LHCN-M2 (cell line): ENCODE measurements at places on chromosomes 7 and 10. TPM values are rescaled to one million over a fixed set of nuclear protein-coding genes. Genes with fewer than 3 reads are reported as not detected.

DNA sequence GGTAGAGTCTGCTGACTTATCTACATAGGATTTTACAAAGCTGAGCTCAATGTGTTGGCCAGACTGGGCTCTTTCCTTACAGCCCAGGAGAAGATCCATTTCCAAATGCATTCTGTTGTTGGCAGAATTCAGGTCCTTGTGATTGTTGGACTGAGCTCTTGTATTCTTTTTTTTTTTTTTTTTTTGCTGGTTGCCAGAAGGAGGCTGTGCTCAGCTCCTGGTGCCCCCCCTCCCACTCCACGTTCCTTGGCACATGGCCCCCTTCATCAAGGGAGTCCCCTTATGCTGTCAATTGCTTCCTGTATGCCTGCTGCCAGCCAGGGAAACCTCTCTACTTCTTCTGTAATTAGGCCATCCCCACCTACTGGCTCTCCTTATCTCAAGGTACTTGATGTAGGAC is 518.1 kb upstream of the AKR1E2 start:
- DNase-seq: no peak

- DNase-seq: no peak
These were observed 123.6 kb upstream of the PPP2R2D start for GRCh38 chr10:131777162-131777561.

The ALOX5 gene
- total RNA-seq: not detected in 2 replicates

DNA sequence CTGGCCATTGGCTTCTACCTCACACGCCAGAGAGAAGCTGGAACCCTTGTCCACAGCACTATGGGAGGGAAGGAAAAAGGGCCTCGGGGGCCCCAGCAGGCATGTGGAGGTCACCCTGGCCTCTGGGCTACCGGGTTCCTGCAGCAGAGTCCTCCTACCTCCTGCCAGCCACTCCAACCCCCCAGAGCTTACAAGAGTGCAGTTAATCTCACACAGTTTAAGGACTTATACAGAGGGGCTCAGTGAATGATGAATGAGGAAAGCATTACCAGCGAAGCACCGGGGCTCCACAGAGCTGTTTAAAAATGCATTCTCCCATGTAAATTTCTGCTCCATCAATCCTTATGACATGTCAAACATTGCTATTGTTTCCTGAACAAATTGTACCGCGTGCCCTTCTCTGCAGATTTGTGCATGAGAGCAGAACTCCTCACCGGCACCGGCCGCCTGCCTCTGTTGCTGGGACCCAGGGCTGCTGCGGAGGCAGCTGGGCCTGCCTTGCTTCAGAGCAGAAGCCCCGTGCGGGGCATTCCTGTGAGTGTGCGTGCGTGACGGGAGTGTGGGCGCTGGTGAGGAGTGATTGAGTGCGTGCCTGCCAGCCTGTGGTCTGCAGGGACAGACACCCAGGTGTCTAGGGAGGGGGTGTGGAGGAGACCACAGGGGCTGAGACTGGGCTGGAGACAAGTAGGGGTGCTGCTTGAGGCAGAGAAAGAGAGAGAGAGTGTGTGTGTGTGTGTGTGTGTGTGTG is 52.8 kb downstream of the C10orf105 start:
- no peak for DNase-seq

- DNase-seq: no peak
These were observed 34.4 kb upstream of the SVIL start for GRCh38 chr10:29669149-29669548.

DNA sequence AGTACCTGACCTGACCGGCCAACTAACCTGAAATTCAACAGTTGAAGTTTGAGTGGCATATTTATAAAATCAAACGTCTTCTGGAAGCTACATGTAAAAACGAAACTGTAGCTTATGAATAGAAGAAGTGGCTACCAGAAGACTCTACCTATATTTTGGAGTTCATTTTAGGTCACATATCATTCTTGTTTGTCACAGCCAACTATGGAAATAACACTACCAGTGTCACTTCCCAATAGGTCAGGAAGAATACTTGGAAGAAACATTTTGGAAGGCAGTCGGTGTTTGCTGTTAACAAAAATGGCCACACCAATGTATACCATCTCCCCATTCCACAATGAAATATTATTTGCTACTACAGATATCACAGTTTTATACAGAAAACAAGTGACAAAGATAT is 12.6 kb downstream of the TWIST1 start:
- DNase-seq: no peak

The NSUN6 gene
- 7.2 and 9.3 TPM in 2 replicates for total RNA-seq

- no peak for DNase-seq
These were observed 95.3 kb downstream of the WDR11 start for GRCh38 chr10:120946497-120946896.

DNA sequence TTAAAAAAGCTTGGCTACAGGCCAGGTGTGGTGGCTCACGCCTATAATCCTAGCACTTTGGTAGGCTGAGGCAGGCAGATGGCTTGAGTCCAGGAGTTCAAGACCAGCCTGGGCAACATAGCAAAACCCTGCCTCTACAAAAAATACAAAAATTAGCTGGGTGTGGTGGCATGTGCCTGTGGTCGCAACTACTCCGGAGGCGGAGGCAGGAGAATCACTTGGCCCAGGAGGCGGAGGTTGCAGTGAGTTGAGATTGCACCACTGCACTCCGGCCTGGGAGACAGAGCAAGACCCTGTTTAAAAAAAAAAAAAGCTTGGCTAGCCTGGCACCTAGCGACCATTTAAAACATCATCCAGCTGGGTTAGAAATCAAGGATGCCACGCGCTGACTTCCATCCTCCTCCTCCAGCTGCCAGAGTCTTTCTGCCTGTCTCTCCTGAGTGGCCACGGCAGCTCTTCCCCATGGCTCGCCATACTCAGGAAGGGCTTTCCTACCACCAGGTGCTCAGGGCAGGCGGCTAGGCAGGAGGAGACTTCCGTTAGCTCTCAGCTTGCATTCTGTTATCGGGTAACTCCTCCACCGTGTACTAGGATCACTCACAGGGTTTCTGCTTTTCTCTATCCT is 45.0 kb downstream of the DENND2A start:
- no peak for DNase-seq

DNA sequence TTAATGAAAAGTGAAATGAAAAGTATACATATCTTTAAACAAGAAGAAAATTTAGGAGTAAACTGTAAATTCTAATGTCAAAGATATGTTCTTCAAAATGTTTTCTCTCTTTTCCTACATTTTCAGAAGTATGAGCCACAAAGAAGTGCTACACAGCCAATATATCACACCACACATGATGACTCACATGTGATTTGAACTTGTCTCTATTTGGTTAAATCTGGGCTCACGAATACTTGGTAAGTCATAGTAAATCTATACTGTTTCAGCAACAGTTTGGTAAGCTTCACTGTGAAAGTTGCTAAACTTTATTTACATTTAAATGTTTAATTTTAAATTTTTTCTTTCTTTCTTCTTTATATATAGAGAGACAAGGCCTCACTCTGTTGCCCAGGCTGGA is 380.6 kb upstream of the IGFBP3 start:
- DNase-seq: peak; percentile 74

The CNTNAP2 gene
- total RNA-seq: not detected in 2 replicates

The SPDYE17 gene
- not detected in 2 replicates for total RNA-seq

DNA sequence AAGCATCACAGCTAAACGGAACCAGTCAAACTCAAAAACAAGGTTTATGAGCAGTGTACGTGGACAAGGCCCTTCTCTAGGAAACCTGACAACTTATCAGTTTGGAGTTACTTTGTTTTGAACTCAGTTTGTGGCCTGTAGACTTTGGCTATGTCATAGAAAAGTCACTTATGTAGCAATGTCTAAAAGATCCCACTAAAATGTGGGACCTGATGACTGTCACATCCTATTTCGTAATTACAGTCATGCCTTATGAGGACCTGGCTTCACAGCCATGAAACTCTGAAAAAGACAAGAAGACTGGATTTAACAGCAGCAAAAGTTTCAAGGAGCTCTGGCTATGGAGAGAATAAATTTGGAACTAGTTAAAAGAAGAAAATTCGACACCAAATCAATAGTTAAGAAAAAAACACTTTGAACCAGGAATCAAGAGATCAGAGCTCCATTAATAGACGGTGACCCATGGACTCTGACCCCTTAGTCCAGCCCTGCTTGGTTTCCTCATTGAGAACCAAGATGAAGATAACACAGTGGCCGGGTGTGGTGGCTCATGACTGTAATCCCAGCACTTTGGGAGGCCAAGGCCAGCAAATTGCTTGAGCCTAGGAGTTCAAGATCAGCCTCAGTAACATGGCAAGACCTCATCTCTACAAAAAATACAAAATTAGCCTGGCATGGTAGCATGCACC is 204.3 kb downstream of the SFMBT2 start:
- no peak for DNase-seq

The FEZF1 gene
- total RNA-seq: 0.06 TPM in 1 of 2 replicates, not detected in the other

DNA sequence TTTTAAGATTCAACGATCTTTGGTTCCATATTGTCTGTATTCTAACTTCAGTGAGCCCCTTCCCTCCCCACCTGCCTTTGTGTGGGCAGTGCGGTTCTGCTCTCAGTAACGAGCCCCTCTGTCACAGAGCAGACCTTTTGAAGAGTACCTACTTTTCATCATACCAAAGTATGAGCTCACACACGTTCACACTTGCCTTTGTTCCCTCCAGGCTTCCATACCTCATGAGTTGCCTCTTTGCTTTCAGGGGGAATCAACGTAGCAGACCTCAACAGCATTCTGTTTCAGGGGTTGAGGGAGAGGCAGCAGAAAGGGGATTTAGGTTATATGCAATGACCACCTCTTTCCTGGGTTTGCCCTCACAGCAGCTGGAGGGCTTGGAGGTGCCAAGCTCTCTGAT is 211.4 kb upstream of the MDFIC start:
- no peak for DNase-seq

DNA sequence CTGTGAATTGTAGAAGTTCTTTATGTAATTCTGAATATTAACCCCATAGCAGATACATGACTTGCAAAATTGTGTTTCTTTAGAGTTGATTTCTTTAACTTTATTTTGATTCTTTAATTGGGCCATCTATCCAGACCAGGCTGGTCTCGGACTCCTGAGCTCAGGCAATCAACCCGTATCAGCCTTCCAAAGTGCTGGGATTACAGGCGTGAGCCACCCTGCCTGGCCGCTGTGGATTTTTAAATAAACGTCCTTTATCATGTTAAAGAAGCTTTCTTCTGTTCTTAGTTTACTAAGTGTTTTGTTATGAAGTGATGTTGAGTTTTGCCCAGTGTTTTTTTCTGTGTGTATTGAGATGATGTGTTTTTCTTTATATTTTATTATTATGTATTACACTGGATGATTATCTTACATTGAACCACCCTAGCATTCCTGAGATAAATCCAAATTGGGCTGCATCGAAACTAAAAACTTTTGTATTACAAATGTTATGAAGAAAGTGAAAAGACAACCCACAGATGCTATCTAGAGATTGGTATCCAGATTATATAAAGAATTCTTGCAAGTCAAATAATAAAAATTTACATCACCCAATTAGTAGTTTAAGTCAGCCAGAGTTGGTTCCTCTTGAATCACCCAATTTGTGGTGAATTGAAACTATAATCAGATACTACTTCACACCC is 118.1 kb downstream of the TPST1 start:
- DNase-seq: no peak

- DNase-seq: peak; percentile 5
These were observed 994.4 kb upstream of the LRRTM3 start for GRCh38 chr10:65931291-65932070.

- DNase-seq: no peak
These were observed 67.8 kb downstream of the EBF3 start for GRCh38 chr10:129896136-129896859.

The TACC2 gene
- 7.4 and 11.3 TPM in 2 replicates for total RNA-seq

- DNase-seq: no peak
These were observed 20.7 kb upstream of the ZMIZ1 start for GRCh38 chr10:79047875-79048638.

DNA sequence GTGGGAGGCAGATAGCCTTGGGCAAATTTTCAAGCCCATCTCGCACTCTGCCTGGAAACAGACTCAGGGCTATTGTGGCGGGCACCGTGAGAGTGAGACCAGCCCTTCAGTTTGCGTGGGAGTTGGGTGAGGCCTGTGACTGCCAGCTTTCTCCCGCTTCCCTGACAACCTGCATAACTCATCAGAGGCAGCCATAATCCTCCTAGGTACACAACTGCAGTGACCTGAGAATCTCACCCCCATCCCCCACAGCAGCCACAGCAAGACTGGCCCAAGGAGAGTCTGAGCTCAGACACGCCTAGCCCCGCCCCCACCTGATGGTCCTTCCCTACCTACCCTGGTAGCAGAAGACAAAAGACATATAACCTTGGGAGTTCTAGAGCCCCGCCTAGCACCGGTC is 275.4 kb downstream of the GRID1 start:
- no peak for DNase-seq

The CEP55 gene
- total RNA-seq: 99.7 and 102 TPM in 2 replicates

DNA sequence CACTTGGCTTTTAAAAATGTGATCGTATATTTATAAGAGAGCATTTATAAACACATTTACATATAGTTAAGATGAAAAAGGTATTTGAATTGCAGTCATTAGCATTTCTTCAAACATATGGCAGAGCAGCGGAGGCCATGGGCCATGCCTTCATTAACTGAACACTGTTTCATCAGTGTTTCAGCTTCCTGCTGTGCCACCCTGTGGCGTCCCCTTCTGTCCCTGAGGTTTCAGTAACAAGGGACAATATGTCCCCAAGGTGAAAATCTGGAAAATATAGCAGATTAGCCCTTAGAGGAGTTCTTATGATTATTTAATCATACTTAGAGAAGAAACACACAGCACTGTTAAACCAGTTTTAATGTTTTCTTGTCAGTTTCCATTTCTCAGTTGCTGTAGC is 577.8 kb downstream of the ETV1 start:
- no peak for DNase-seq

The H2BK1 gene
- total RNA-seq: not detected in 2 replicates

- DNase-seq: peak; percentile 20
These were observed 63.3 kb downstream of the MRC1 start for GRCh38 chr10:17872191-17873091.

GRCh38 chr7:19670806-19671205 is 38.0 kb downstream of the POLR1F start:
- no peak for DNase-seq

GRCh38 chr10:74290708-74291107 is 139.7 kb downstream of the ADK start:
- DNase-seq: peak; percentile 68

DNA sequence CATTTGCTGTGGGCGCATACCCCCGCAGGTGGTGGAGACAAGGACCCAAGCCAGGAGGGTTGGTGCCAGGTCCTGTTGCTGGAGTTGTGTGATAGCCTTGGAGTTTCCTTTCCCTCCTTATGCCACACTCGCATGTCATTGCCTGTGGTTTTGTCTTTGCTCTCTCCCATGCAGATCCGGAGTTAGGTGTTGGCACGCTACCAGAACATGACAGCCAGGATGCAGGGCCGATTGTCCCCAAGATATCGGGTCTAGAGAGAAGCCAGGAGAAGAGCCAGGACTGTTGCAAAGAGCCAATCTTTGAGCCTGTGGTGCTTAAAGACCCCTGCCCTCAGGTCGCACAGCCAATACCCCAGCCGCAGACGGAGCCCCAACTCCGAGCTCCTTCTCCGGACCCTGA is 369.2 kb upstream of the GALNT17 start:
- DNase-seq: no peak

GRCh38 chr10:126250527-126251310 is 137.6 kb downstream of the ADAM12 start:
- DNase-seq: no peak

- no peak for DNase-seq
These were observed 32.7 kb downstream of the CALML5 start for GRCh38 chr10:5466451-5467206.

- DNase-seq: no peak
These were observed 350.0 kb upstream of the AKR1E2 start for GRCh38 chr10:4475827-4476490.

The TMEM236 gene
- under 0.01 TPM in 2 replicates for total RNA-seq

The DOCK4 gene
- 6.3 and 13.7 TPM in 2 replicates for total RNA-seq

The LEP gene
- total RNA-seq: not detected in 2 replicates

GRCh38 chr10:109765838-109766237 is 157.5 kb downstream of the XPNPEP1 start:
- peak; percentile 43 for DNase-seq
